CD14-positive monocyte (primary cell): ENCODE measurements at places on chromosomes 1 and 21. TPM values are rescaled to one million over a fixed set of nuclear protein-coding genes. Genes with fewer than 3 reads are reported as not detected.

OR4F29 gene
- not detected for polyA plus RNA-seq

MCOLN3 gene
- polyA plus RNA-seq: 0.03 TPM in 1 of 2 replicates, not detected in the other

PLD5 gene
- polyA plus RNA-seq: not detected

LORICRIN gene
- not detected in 2 replicates for polyA plus RNA-seq

AMPD1 gene
- polyA plus RNA-seq: not detected in 2 replicates

TSPAN2 gene
- polyA plus RNA-seq: 16.7 TPM

SPAG17 gene
- polyA plus RNA-seq: 0.27 and 0.68 TPM in 2 replicates

- DNase-seq: no peak
Measured at GRCh38 chr1:16099412-16099811, 26.0 kb upstream of the FAM131C start.

DNA sequence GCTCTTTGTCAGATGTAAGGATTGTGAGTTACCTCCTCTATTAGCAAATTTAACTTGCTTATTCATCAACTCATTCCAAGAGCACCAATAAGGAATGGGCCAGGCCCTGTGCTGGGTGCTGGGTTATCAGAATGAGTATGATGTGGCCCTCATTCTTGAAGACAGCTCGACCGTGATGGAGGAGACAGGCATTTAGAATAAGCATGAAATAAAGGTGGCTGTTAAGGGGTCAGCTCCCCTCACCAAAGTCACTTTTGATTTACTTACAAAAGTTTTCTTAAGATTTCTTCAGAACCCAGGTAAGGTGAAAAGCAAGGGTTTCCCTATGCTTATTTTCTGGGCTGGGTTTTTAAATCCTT, 15.3 kb upstream of the PADI1 start:
- DNase-seq: no peak

DNA sequence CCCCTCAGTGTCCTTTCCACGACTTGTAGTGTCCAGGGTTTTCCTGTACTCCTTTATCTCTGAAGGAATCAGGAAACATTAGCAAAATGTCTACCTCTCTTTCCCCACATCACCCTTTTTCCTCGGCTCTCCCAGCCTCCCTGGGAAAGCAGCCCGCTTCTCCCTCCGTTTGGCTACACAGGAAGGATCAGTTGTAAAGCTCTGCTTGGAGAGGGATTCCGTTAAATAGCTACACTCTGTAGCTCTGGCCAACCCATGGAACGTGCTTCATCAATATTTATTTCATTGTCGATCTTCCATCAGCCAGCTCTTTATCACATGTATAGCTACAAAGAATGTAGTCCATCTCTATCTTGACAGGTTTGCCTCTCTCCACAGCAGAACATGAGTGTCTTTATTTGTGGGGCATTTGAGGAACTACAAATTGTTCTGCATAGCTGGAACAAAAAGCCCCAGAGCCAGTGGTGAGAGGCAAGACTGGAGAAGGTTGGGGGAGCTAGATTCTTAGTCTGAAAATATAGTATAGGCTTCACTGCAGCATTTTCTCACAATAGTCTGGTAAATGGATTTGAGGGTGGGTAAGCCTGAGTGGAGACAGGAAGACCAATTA, 191.8 kb downstream of the SLC35F3 start:
- DNase-seq: no peak

- no peak for DNase-seq
Measured at GRCh38 chr1:155777582-155777981, 79.4 kb downstream of the GON4L start.

DNA sequence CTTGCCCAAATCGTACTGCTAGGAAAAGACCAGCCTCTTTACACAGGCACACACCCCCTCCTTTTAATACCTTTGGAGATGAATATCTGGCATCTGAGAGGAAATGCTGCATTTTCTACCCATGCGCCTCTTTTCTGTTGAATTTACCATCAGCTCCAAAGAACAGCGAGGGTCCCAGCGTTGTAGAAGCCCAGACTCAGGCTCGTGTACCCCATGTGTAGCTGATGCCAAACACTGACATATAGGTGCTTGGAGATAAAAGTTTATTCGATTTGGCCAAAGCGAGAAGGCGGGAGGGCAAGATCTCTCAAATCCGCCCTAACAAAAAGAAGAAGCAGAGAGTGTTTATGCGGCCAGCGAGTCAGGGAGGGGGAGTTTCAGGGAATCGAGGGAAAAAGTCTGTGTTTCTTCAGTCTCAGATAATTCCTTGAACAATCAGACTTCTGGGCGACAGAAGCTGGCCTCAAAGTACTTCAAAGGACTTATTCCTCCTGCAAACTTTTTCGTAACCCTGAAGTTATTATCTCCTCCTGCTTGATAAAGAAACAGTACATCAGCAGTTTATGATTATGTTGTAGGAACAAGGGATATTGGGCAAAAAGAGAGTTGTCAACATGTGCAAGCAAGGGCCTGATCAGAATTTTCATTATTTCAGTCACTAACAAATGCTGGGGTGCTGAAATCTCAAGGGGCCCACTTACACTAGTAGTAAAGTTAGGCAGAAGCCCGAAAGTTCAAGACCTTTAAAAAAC, 642 bp upstream of the CREG1 start:
- DNase-seq: no peak

- peak; percentile 21 for DNase-seq
Measured at GRCh38 chr1:84615790-84616189, 41.5 kb upstream of the CTBS start.

GRCh38 chr1:182127656-182128055, 66.1 kb upstream of the ZNF648 start:
- no peak for DNase-seq
